Kidney capillary endothelial cell (primary cell): ENCODE measurements at places on chromosomes 13 and 19.

- peak; percentile 30 for DNase-seq
Observed at GRCh38 chr19:5001615-5002014, 32.7 kb downstream of the KDM4B start.

GRCh38 chr13:110116072-110116487, 190.9 kb downstream of the COL4A1 start:
- DNase-seq = no peak

GRCh38 chr13:105579821-105580710, 955.4 kb downstream of the EFNB2 start:
- no peak for DNase-seq

GRCh38 chr13:66405908-66406802, 824.0 kb downstream of the PCDH9 start:
- no peak for DNase-seq

DNA sequence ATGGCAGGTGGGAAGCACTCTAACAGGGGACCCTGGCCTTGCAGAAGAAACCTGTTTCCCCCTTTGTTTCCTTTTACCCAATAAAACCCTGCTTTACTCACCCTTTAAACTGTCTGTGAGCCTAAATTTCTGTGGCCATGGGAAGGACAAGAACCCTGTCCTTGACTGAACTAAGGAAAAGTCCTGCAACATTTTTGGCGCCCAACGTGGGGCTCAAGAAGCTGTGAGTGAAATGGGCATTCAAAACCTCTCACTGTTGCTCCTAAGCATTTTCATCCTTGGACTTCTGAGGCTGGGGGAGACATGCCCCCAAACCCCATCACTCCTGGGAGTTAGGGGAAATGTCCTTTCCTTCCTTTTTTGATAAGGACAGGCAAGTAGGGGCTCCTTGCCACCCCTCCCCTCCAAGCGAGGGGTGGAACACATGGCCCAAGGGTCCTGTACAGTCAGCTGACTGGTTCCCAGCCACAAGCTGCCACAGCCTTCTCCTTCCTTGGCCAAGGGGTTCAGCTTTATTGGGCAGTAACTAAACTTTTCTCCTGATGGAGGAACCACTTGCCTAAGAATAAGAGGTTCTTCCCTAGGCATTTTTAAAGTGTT, 381.6 kb downstream of the KLF5 start:
- no peak for DNase-seq

GRCh38 chr13:66301006-66301405, 929.1 kb downstream of the PCDH9 start:
- no peak for DNase-seq
